ENCODE measurements at places on chromosomes 12 and 14.
A peak's percentile ranks its signal among the peaks of the same experiment; 100 is the strongest.

- no peak for DNase-seq
Measured at GRCh38 chr12:6295094-6295811, 15.2 kb upstream of the PLEKHG6 start.

GRCh38 chr12:120997448-120997847, 18.8 kb downstream of the C12orf43 start:
- no peak for DNase-seq

DNA sequence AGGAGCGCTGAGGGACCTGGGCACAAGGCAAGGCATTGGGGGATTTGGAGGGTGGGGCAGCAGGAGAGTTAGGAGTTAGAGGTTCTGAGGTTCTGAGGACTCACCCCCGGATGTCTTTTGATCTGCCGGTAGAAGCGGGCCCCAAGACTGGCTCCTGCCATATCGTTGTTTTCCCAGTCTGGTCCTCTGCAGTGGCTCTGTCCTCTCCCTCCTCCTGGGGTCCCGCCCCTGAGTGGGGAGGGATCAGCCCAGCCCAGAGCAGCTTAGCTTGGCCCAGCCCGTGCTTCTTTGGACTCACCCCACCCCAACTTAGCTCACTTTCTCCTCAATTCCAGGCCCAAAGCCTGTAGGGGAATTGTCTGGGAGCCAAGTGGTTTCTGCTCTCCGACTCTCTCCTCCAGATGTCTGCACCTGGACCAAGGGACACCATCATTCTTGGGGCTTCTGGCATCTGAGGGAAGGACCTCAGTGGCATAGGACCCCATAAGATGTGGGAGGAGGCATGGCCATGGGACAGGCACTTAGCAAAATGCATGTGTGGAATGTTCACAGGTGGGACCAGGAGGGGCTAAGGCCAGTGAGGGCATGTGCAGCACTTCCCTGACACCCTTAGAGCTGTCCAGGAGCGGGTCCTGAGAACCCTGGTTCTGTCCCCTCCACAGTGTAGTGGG, 7.5 kb downstream of the SHMT2 start:
- DNase-seq: no peak

DNA sequence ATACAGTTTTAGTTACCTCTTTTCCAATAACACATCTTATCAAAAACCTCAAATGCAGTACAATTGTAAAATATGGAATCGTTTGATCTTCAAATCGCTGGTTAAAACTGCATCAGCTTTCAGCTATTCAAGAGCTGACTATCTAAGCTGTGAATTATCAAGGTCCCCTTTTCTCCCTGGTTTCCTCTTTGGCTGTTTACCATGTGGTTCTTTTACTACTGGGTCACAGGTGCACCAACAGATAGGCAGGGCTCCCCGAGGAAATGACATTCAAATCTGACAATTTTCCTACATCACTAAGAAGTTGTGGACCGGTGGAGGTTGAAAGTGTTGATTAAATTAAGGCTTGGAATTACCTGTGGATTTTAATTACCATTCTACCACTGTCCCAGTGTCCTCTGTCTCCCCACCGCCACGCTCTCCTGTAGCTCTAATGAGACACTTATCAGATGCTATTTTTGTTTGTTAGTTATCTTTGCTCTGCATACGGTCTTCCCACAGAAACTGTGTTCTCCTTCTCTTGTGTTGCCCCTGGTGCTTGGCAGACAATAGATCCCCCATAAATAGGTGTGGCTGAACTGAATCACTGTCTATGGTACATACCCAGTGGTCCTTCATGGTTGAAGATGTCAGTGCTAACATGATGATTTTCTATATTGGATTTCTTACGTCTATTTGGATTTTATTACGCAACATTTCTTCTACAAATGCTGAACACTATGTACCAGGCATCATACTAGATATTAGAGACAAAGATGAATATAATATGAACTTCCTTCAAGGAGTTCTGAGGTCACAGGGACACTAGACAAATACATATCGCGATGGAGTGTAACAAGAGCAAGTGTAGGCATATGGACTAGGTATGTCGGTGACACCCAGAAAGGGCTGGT, 20.9 kb upstream of the PLXNC1 start:
- DNase-seq: no peak

DNA sequence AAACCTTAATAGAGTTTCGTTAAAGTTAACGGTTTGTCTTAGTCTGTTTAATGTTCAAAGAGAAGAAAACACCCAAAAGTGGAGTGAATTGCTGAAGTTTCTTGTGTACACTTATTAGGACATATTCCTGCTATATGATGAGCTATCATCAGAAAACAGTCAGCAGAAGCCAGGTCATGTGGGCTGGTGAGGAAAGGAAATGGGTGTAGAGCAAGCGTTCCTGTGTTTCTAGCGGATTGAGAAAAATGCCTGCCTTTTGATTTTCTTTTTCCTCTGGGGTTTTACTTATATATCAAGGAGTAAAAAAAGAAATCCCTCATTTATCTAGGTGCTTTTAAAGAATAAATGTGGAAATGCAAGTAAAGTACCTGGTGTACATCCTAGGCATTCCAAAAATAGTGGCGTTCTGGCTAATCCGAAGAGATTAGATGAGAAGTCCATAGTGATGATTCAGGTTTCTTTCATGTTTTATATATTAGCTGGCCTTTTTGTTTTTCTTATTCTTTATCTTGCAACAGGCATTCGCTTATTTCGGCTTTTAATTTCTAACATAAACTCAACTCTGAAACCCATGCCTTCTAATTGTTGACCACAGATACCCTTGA, 50.7 kb downstream of the FLRT2 start:
- no peak for DNase-seq

- DNase-seq: no peak
Measured at GRCh38 chr12:76337583-76337982, 10.6 kb downstream of the BBS10 start.

- no peak for DNase-seq
Measured at GRCh38 chr12:65715961-65716360, 108.3 kb upstream of the HMGA2 start.

DNA sequence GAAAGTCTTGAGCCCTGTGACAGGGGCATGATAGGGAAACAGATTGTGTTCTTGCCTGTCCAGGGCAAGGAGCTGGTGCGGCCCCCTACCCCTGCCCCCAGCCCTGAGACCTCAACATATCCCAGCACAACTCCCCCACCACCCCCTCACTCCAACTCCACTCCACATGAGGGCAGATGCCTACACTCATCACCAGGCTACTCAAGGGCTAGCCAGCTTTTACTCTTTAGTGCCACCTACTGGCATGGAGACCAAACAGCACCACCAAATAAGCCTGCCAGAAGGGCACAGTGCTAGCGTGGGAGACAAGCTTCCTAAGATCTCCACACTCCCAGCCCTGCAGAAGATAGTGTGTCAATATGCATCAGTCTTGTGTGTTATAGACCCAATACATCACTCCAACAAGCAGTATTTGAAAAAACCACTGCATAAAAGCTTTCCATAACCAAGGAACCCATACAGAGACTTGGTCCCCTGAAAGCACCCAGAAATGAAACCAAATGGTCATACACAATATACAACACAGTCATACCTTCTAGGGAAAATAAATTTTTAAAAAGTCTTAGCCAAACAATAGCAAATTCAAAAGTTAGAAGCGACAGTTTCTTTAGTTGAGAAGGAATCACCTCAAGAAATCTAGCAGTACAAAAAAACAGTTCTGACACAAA, 154.4 kb downstream of the KCNK10 start:
- DNase-seq: peak; percentile 12

GRCh38 chr12:2198005-2198501, 145.3 kb downstream of the CACNA1C start:
- no peak for DNase-seq

DNA sequence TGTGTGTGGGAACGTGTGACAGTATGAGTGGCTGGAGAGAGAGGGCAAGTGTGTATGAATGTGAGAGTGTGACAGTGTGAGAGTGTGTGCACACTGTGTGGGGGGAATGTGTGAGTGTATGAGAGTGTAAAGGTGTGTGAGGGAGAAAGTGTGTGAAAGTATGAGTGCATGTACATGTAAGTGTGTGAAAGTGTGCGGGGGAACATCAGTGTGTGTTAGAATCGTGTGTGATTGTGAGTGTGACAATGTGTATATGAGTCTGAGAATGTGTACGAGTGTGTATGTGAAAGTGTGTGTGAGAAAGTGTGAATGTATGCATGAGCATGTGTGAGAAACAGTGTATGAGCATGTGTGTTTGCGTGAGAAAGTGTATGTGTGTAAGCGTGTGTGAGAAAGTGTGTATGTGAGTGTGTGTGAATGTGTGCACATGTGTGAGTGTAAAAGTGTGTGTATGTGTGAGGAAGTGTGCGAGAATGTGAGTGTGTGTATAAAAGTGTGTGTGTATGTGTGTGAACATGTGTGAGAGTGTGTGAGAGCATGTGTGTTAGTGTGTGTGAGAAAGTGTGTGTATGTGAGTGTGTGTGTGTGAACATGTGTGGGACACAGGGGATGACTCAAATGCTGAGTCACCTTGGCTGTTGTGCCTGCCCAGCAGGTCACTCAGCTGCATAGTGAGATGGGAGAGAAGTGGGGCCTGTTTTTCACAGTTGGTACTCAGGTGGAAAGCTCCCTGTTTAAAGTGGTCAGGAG, 220.5 kb upstream of the TBX3 start:
- no peak for DNase-seq

DNA sequence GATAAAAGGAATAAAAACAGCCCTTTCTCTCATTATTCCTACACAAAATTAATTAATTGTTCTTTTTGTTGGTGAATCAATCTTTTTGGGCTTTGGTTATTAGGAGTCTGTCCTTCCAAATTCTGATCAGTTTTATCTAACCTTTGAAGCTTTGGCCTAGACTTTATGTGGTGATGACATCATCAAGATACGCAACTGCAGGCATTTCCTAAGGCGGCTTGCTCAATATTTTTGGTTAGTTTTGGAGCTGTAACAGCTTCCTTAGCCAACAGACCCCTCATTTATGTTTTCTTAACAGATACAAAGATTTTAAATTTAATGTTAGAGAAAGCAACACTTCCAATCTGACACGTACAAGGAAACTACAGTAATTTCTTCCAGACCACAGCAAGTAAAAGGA, 87.8 kb upstream of the PDE3A start:
- no peak for DNase-seq

DNA sequence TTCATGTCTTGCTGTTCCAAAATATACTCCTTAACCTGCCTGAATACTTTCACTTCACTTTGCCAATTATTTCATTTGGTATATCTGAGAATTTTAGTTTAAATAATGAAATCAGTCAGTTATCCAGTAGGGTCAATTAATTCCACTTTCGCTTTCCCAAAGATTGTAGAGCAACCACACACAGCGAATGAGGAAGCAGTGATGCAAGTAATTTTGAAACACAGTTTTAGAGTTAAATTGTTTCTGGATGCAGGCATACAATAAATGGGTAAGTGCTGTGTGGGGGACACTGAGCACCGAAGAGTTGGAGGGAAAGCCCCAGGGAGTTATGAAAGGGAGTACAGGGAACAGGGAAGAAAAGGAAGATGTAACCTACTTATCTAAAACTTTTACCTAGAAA, 62.8 kb downstream of the TSHR start:
- DNase-seq: no peak

- DNase-seq: no peak
Measured at GRCh38 chr12:67826148-67826547, 163.1 kb upstream of the IFNG-AS1 start.

DNA sequence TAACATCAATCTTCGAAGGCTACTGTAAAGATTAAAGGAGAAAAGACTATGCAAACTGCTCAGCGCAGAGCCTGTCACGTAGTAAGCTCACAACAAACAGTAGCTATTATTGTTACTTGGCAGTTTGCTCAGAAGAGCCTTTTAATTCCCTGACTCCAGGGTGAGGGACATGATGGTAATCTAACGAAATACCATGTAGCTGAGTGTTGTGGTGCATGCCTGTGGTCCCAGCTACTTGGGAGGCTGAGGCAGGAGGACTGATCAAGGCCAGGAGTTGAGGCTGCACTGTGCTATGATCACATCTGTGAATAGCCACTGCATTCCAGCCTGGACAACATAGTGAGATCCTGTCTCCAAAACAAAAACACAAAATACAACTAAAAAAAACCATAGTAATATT, 22.8 kb downstream of the HEBP1 start:
- DNase-seq: no peak

All from stimulated activated CD8-positive, alpha-beta memory T cell treated with anti-CD3 and anti-CD28 coated beads, Interleukin-4, amount 100 ng/mL, for 4 hours (primary cell).